Amniotic epithelial cell (primary cell): ENCODE measurements at places on chromosomes 6 and 20.
A peak's percentile ranks its signal among the peaks of the same experiment; 100 is the strongest.

- peak; percentile 30 for DNase-seq
Measured at GRCh38 chr6:32815115-32815514, 1.7 kb downstream of the HLA-DOB start.

GRCh38 chr20:56463428-56463827 is 5.0 kb upstream of the RTF2 start:
- DNase-seq, result no peak

- DNase-seq, result no peak
Measured at GRCh38 chr6:46490425-46491200, 636 bp downstream of the RCAN2 start.

GRCh38 chr20:20167698-20168097 is 115.4 kb downstream of the CFAP61 start:
- DNase-seq, result no peak

DNA sequence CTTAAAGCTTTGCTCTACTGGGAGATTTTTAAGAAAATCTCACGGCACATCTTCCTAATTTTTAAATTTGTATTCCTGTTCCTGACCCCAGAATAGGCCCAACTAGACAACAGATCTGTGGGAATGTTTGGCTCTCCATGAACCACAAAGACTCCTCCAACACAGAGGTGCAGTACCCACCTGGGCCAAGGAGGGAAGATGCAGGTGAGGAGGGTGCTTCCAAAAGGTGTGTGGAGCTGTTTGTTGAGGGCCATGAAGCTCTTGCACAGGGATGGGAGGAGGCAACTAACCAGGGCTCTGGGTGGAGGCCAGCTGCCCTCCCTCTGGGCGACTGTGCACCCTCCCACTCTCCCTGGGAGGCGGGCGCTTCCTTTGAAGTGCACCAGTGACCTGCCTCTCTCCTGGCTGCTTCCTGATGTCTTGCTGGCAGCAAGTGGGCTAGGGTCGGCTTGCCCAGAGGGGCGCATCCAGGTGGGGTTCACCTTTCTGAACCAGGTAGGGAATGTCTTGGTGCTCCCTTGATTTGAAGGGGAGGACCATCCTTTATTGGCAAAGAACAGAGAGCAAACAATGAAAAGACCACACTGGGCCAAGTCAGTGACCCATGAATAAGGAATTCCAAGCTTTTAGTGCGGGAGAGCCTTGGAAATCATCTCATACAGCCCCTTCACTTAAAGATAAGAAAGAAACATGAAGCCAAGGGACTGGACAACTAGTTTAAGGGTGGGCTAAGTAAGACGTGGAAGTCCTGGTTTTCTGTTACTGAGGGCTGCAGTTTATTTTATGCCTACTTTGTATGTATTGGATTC is 76.0 kb downstream of the ANKRD6 start:
- no peak for DNase-seq

DNA sequence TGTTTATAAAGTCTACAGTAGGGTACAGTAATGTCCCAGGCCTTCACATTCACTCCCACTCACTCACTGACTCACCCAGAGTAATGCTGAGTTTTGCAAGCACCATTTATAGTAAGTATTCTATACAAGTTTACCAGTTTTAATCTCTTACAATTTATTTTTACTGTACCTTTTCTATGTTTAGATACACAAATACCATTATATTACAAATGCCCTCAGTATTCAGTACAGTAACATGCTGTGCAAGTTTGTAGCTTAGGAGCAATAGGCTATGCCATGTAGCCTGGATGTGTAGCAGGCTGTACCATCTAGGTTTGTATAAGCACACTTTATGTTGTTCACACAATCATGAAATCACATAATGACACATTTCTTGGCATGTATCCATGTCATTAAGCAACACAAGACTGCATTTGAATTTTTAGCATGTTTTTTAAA is 673.6 kb downstream of the CD109 start:
- peak; percentile 89 for DNase-seq

DNA sequence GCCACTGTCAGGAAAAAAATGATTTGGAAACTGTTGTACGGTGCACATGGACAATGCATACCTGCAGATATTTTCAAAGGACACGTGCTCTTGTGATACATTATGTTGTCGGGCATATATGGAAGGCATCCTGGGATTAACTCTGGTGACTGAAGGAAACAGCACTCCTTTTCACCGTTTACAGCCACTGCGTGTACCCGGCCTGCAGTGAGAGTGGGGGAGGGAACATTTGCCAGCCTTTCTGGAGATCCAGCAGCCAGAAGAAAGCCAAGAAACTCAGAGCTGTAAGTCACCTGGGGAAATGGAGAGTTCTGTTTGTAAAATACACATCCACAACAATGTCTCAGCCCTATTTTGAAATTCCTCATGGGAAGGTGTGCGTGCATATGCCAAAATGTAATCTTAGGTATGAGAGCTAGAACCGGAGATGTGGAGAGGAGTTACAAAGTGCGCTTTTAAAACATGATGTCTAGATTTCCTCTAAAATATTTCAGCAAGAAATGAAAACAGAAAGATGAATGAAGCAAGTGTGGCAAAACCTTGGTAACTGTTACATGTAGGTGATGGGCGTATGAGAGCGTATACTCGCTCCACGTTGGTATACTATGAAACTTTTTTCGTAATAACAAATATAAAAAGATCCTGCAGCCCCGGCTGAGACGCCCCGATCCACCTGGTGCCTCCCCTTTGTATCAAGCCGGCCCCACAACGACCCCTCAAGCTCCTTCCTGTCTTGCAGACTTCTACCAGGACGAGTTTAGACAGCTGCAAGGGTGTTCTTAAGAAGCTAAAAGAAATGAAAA is 8.6 kb upstream of the FOXF2 start:
- DNase-seq, result no peak
